ENCODE measurements at places on chromosomes 3 and 15.
A peak's percentile ranks its signal among the peaks of the same experiment; 100 is the strongest.

- no peak for DNase-seq
Observed at GRCh38 chr3:56189536-56189935, 278.7 kb downstream of the ERC2 start.

GRCh38 chr3:25940935-25941334, 151.0 kb downstream of the OXSM start:
- DNase-seq, result no peak

DNA sequence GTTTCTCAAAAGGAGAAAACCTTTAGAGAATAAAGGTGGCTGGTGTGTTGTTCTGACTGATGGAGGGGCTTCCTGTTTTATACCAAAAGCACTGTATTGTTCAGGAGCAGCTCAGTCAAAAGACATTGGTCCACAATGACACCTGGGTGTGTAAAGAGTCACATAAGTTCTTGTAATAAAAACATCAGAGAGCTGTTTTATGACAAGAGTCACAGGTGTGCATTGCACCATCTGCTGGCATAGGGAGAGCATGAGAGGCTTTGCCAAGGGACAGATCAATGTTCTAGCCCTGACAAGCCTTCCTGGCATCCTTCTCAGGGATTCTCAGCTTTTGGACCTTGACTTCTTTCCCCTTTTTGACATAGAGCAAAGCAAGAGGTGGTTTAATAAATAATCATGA, 20.4 kb downstream of the ARPP21 start:
- peak; percentile 2 for DNase-seq

DNA sequence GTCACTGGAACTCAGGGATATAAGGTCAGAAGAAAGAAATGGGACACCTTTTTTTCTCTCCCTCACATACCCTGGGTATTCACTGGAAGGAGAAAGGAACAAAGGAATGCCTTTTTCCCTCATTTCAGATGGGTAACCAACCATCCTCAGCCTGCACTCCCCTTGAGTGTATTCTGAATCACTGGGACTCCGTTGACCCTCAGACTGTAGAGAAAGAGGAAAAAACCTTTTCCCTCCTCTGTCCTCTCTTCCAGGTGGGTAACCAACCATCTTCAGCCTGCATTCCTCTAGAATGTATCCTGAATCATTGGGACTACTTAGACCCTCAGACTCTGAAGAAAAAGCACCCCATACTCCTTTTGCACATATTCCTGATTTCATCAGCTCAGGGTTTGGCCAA, 11.4 kb downstream of the PRR20G start:
- no peak for DNase-seq

GRCh38 chr3:34263101-34263621, 464.7 kb downstream of the PDCD6IP start:
- DNase-seq, result no peak
